ENCODE measurements at places on chromosomes 2 and 18. TPM values are rescaled to one million over a fixed set of nuclear protein-coding genes. Genes with fewer than 3 reads are reported as not detected.
A peak's percentile ranks its signal among the peaks of the same experiment; 100 is the strongest.

DNA sequence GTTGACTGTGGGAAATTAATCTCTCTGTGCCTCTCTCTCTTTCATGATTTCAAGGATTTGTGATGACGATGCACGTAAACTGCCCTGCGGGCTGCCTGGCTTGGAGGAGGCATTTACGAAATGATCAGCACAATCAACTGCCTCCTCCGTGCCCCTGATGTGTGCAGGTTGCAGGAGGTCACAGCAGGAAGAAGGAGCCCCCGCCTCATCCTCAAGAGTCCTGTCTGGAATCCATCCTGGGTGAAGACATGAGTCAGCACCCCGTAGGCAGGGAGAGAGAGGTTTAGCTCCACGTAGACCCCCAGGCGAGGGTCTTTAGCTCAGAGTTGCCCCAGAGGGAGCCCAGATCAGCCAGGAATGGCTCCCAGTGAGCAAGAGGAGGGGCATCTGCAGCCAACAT, 17.1 kb upstream of the TEX51 start:
- no peaks in the 10 kb centered on the region for H3K27me3 ChIP-seq
- H3K36me3 ChIP-seq = no peaks in the 10 kb centered on the region
- H3K4me1 ChIP-seq = no peaks in the 10 kb centered on the region
- no peak overlapping the region for H3K27ac ChIP-seq
- DNase-seq = no peak
- no peak overlapping the region for H3K4me3 ChIP-seq

GRCh38 chr2:67790622-67791021, 272.2 kb downstream of the C1D start:
- no peaks in the 10 kb centered on the region for H3K36me3 ChIP-seq
- H3K4me3 ChIP-seq = no peak overlapping the region
- no peaks in the 10 kb centered on the region for H3K27me3 ChIP-seq
- no peak overlapping the region for H3K27ac ChIP-seq
- H3K4me1 ChIP-seq = no peaks in the 10 kb centered on the region

DNA sequence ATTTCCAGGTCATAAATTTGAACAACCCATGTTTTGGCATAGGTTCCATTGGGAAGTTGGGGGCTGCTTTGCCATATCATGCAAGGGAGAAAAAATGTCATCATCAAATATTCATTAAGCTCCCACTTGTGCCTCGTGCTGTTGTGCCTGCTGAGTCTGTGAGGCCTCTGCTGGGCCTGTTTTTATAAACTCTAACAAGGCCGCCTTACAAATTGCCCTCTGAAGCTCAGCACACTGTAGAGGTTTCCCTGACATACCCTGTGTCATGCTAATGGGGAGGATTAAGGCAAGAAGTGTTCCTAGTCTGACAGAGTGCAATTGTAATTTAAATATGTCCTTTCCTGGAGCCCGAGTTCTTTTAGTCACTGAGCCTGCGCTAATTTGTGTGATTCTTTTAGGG, 17.6 kb downstream of the OSBPL6 start:
- H3K36me3 ChIP-seq = no peaks in the 10 kb centered on the region
- no peak for DNase-seq
- no peaks in the 10 kb centered on the region for H3K27me3 ChIP-seq
- H3K27ac ChIP-seq = no peak overlapping the region

GRCh38 chr18:47748847-47749599, 181.4 kb downstream of the SMAD2 start:
- H3K27ac ChIP-seq = no peak overlapping the region
- no peaks in the 10 kb centered on the region for H3K36me3 ChIP-seq
- peak overlapping the region; percentile 30 for H3K4me3 ChIP-seq
- H3K27me3 ChIP-seq = peaks cover 4% of the 10 kb centered on the region

DNA sequence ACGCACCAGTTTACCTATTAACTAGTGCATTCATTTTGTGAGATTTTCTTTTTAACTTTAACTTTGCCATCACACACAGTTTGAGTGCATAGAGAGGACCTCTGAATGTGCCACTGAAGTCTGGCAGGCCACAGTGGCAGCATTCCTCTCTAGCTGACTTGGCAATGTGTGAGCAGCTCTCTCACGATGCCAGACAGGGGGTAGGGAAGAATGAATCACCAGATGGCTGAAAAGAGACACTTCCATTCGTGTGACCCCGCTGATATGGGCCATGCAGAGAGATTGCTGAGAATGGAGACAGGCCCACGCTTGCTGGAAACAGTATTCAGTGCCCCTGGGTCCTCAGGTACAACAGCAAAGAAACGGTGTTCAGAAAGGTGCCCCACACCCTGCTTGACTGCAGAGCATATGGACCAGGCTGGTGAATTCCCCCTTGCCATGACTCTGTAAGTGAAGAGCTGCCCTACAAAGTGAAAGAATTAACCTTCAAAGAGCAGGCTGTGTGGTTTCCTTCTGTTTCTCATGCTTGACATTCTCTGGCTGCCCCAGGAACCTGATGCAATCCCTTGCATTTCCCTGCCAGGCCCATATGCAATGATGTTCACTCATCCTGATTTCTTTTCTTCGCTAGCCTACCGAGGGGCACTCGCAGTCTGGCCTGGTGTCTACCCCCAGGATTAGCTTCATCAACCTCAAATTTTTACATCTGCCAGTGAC, 236.1 kb downstream of the CDH20 start:
- peak; percentile 9 for DNase-seq
- H3K27ac ChIP-seq = peak overlapping the region; percentile 28
- no peaks in the 10 kb centered on the region for H3K27me3 ChIP-seq
- peaks cover 9% of the 10 kb centered on the region for H3K4me1 ChIP-seq

GRCh38 chr18:55354795-55355194, 233.2 kb downstream of the TCF4 start:
- H3K27me3 ChIP-seq = no peaks in the 10 kb centered on the region
- no peak for DNase-seq
- H3K27ac ChIP-seq = no peak overlapping the region
- H3K4me3 ChIP-seq = no peak overlapping the region
- H3K4me1 ChIP-seq = no peaks in the 10 kb centered on the region

DNA sequence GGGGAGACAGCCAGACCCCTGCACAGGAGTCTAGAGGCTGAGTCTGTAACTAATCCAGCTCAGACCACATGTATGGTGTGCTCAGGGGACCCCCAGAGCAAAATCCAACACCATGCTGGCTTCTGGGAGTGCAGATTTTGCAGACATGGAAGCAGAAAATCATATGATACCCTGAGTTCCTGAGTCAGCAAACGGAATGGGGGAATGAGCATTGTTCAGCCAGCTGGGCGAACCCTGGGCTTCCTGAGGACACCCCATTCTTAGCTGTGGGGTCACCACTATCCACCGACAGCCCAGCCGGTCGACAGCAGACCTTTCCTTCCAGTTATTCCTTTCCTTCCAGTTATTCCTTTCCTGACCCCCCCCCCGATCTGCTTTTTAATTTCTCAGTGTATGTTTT, 322.9 kb downstream of the GBX2 start:
- H3K27me3 ChIP-seq = no peaks in the 10 kb centered on the region
- H3K36me3 ChIP-seq = no peaks in the 10 kb centered on the region
- H3K4me1 ChIP-seq = no peaks in the 10 kb centered on the region
- no peak overlapping the region for H3K4me3 ChIP-seq
- DNase-seq = no peak

- H3K4me3 ChIP-seq = peak within 1 kb of the TSS; percentile 63
- H3K4me1 ChIP-seq = peaks cover 14% of the 10 kb centered on the region
- H3K27me3 ChIP-seq = peaks cover 35% of the 10 kb centered on the region
- no peaks in the 10 kb centered on the region for H3K36me3 ChIP-seq
- DNase-seq = no peak
Measured at GRCh38 chr2:1744446-1745170, at the start of gene PXDN. Gene PXDN (minus strand): TSS chr2:1744515. CDS start chr2:1744455, 60 bp downstream.

GRCh38 chr2:148237911-148238310, 217.0 kb downstream of the MBD5 start:
- H3K4me3 ChIP-seq = no peak overlapping the region
- H3K4me1 ChIP-seq = no peaks in the 10 kb centered on the region
- no peaks in the 10 kb centered on the region for H3K36me3 ChIP-seq
- DNase-seq = no peak

DNA sequence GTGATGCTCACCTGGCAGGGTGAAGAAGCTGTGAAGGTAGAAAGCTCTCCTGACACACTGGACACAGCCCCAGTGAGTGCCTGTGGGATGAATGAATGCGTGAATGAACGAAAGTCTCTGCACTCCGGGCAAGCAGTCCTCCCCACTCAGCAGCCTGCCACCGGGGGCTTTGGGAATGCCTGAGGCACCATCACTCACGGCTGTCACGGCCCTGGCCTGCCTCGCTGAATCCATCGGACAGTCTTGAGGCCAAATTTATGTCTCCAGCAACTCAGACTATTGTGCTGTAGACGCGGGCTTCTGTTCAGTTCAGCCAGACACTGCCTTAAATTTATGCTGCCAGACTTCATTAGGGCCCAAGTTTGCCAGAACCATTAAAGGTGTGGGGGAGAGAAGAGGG, 62.9 kb upstream of the TEX51 start:
- H3K4me3 ChIP-seq = no peak overlapping the region
- no peaks in the 10 kb centered on the region for H3K4me1 ChIP-seq
- no peaks in the 10 kb centered on the region for H3K36me3 ChIP-seq
- H3K27ac ChIP-seq = no peak overlapping the region

DNA sequence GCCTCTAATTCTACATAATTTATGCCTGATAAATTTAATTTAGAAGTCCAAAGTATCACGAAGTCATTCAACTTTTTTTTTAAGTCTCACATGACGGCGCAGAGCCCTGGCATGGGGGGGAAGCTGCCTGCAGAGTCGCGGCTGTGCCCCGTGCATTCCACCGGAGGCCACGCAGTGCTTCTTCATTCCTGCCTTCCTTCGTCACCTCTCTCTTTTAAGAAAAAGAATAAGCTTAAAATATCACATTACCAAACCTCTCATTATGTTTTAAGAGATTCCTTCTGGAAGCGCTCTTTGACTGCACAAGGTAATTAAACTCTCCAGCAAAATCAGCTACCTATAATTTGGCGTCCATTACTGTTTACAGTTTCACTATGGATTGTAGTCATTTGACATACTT, 20.3 kb upstream of the KIDINS220 start:
- H3K4me3 ChIP-seq = no peak overlapping the region
- no peak for DNase-seq
- peaks cover 17% of the 10 kb centered on the region for H3K4me1 ChIP-seq
- no peaks in the 10 kb centered on the region for H3K36me3 ChIP-seq
- H3K27me3 ChIP-seq = no peaks in the 10 kb centered on the region
- H3K27ac ChIP-seq = peak overlapping the region; percentile 17

DNA sequence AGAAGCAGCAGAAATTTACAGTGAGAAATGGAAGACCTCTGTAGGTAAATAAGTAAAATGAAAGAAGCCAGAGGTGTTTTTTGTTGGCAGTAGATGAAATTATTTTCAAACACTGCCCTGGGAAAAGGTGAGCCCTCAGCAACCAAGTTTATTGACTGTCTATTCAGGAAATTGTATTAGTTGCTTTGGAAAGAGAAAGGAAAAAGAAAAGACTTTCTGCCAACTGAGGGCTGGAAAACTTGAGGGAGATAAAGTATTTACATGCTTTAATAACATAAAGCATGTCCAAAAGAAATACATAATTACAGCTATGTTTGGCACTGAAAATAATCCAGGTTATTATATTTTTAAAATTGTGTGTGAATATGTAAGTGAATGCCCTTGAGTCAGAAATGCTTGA, 14.7 kb downstream of the CRIM1 start:
- H3K27ac ChIP-seq = peak overlapping the region; percentile 20
- peaks cover 97% of the 10 kb centered on the region for H3K4me1 ChIP-seq
- DNase-seq = no peak
- peaks cover 2% of the 10 kb centered on the region for H3K36me3 ChIP-seq
- no peaks in the 10 kb centered on the region for H3K27me3 ChIP-seq

- peaks cover 13% of the 10 kb centered on the region for H3K4me1 ChIP-seq
- no peak overlapping the region for H3K27ac ChIP-seq
- no peak for DNase-seq
- no peak overlapping the region for H3K4me3 ChIP-seq
Measured at GRCh38 chr18:10128921-10129501, 215.2 kb downstream of the VAPA start.

DNA sequence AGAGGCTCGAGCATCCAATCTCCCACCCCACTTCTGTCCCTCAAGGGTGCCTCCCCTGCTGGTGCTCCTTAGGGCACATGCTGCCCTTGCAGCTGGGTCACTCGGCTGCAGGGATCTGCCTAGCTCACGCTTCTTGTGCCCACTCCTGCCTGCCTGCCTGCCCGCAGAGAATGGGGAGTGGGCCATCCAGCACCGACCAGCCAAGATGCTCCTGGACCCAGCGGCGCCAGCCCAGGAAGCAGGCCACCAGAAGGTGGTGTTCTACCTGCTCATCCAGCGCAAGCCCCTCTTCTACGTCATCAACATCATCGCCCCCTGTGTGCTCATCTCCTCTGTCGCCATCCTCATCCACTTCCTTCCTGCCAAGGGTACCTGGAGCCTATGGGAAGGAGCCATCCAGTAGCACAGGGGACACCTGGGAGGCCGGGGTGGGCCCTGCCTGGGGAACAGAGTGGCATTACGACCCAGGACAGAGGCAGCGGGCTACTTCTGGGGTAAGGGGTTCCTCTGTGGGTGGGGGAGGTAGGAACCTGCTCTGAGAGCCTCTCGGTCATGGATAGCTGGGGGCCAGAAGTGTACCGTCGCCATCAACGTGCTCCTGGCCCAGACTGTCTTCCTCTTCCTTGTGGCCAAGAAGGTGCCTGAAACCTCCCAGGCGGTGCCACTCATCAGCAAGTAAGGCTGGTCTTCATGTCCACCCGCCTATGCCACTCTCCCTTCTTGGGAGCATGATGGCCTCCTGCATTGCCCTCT, 3.4 kb downstream of the CHRNG start:
- no peak overlapping the region for H3K27ac ChIP-seq
- peaks cover 3% of the 10 kb centered on the region for H3K4me1 ChIP-seq
- no peak overlapping the region for H3K4me3 ChIP-seq
- DNase-seq = no peak

- no peak for DNase-seq
- H3K4me3 ChIP-seq = no peak overlapping the region
- no peaks in the 10 kb centered on the region for H3K27me3 ChIP-seq
- H3K36me3 ChIP-seq = peaks cover 9% of the 10 kb centered on the region
- peak overlapping the region; percentile 69 for H3K27ac ChIP-seq
- H3K4me1 ChIP-seq = peaks cover 19% of the 10 kb centered on the region
Measured at GRCh38 chr2:20291846-20292408, 58.7 kb downstream of the PUM2 start.

The C2orf81 gene
- polyA plus RNA-seq = 0.58 TPM

The EVX2 gene
- polyA plus RNA-seq = not detected

The DCC gene
- polyA plus RNA-seq = not detected

The CDH19 gene
- polyA plus RNA-seq = not detected

The LRATD1 gene
- polyA plus RNA-seq = 4.3 TPM

The MERTK gene
- 0.14 TPM for polyA plus RNA-seq

The RNU2-63P gene
- polyA plus RNA-seq = 2.4 TPM
